ENCODE measurements at places on chromosomes 6 and 20. TPM values are rescaled to one million over a fixed set of nuclear protein-coding genes. Genes with fewer than 3 reads are reported as not detected.

ACSS1 gene
- 3.9 TPM for total RNA-seq

SEMG1 gene
- not detected for total RNA-seq

RHAG gene
- total RNA-seq = not detected

ASIP gene
- not detected for total RNA-seq

TMEM200A gene
- 44.2 TPM for total RNA-seq

ABT1 gene
- 13.1 TPM for total RNA-seq

OLIG3 gene
- not detected for total RNA-seq

MCCD1 gene
- not detected for total RNA-seq

AVP gene
- total RNA-seq = not detected

ZNF391 gene
- total RNA-seq = 1.3 TPM

SRSF12 gene
- total RNA-seq = 0.33 TPM

TNFRSF6B gene
- 6.7 TPM for total RNA-seq

KCNG1 gene
- total RNA-seq = 26.5 TPM

PLG gene
- total RNA-seq = not detected

MAS1 gene
- total RNA-seq = not detected

All from fibroblast of lung (primary cell).